CD8-positive, alpha-beta memory T cell (primary cell): ENCODE measurements at places on chromosomes 4 and X. TPM values are rescaled to one million over a fixed set of nuclear protein-coding genes. Genes with fewer than 3 reads are reported as not detected.

- DNase-seq, result no peak
These were observed 203.7 kb downstream of the NSUN7 start for GRCh38 chr4:40953283-40954087.

DNA sequence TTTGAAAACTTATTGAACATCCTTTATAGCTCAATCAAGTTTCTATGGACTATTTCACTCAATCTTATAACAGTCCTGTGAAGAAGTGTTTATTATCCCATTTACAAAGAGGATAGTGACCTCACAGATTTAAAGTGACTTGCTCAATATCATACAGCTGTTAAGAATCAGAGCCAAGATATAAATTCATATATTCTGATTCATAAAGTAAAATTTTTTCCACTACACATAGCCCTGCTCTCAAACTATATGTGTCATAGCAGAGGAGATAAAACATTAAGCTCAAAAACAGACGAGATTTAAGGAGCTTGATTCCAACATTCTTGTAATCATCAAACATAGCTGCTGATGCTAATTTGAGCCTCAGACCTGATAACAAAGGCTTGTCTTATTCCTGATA is 226.8 kb downstream of the CAMK2D start:
- no peak for DNase-seq

GRCh38 chr4:80197601-80198440 is 518 bp downstream of the PRDM8 start:
- DNase-seq, result no peak

DNA sequence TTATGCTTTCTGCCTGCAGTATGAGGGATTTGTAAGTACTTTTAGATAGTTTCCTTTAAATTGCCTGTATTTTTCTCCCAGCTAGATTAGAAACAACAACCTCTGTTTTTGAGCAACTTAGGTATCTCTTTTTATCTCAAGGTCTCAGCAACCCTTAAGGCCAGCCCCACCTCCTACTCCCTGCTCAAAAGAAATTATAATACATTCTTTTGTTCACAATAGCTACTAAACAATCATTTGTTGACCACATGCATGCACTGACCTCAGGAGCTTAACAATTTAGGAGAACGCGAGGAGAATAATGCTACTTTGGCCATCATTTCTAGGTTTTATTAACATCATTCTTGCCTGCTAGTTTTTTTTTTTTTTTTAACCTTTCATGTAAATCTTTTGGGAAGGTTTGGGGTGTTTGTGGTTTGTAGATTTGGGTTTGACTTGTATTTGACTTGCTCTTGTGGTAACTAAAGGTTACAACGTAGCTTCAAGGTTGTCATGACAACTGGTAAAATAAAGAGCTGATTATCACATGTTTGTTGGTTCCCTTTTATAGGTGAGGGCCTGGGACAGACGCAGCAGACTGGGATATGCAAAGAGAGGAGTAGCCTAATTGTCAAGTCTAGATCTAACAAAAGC is 145.4 kb upstream of the PLAC1 start:
- no peak for DNase-seq

DNA sequence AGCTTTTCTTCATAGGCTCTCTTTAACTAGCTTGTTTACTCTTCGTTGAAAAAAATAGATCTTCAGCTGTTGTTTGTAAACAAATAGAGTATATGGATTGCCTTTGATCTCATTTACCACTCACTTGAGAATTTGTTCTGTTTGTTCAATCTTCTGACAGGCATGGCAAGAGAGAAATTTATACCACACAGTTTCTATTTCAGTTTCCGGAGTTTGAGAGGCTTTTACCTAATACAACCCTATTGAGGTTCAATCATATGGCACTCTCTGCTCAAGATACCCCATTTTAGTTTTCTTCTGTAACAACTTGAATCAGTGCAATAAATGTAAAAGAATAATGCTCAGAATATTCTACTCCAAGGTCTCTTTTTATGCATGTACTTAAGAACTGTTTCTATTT is 148.0 kb downstream of the EMCN start:
- DNase-seq, result no peak

Gene NDST3
- not detected for total RNA-seq

Gene GAGE12C
- not detected for total RNA-seq

Gene SLC38A5
- 211 TPM for total RNA-seq

Gene RNF113A
- 22.9 TPM for total RNA-seq
